ENCODE measurements at places on chromosomes 6 and 20. TPM values are rescaled to one million over a fixed set of nuclear protein-coding genes. Genes with fewer than 3 reads are reported as not detected.

- DNase-seq, result no peak
Measured at GRCh38 chr6:32386040-32386439, 14.3 kb upstream of the TSBP1 start.

The C20orf202 gene
- total RNA-seq, result 1.0 TPM

DNA sequence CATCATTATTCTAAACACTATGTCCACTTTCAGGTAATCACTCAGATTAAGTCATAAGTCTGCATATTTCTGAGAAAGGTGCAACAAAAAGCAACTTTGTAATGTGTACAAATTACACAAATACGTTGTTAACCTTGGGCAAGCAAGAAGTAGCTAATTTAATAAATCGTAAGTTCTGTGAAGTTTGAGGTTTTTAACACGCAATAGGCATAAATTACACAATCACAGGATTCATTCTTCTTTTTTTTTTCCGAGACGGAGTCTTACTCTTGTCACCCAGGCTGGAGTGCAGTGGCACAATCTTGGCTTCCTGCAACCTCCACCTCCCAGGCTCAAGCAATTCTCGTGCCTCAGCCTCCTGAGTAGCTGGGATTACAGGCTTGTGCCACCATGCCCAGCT, 57.2 kb upstream of the F13A1 start:
- no peak for DNase-seq

GRCh38 chr6:27836783-27837624, 75.2 kb downstream of the OR2B2 start:
- DNase-seq, result peak; percentile 95

GRCh38 chr6:84411060-84411629, 183.7 kb upstream of the CEP162 start:
- no peak for DNase-seq

DNA sequence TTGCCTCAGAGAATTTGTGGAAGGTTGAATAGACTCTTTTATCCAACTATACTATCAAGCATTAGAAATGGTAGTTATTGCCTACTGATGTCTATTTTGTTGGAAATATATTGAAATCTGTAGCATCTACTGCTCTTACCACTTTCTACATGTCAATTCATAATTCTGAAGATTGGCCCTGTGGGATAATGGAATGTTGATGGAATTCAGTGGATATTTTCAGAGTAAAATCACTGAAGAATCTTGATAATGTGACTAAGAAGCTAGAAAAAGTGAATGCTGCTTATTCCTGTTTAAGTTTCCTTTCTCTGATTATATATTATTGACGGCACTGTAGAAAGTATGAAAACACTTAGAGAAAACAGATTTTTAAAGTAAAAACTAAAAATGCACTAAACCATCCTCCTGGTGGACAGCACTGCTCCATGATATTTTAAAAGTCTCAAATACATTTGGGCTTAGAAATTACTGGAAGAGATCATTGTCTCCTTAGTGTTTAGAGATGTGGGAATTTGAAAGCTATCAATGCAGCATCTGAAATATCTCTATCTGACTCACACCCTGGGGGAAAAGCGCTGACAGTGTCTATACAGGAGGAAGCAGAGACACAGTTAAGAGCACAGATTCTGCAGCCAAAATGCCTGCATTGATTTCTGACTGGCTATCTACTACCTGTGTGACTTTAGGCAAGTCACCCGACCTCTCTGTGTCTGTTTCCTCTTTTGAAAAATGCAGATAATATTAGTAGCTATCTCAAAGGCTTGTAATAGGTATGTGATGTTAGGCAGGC, 37.9 kb upstream of the RCAN2 start:
- DNase-seq, result no peak

The CPXM1 gene
- total RNA-seq, result 29.1 TPM

The SLC35D3 gene
- 0.09 TPM for total RNA-seq

The CDS2 gene
- total RNA-seq, result 50.8 TPM

- no peak for DNase-seq
Measured at GRCh38 chr20:3316136-3316535, 77.1 kb upstream of the SLC4A11 start.

GRCh38 chr6:72977114-72977513, 248.2 kb downstream of the KHDC1L start:
- peak; percentile 31 for DNase-seq

DNA sequence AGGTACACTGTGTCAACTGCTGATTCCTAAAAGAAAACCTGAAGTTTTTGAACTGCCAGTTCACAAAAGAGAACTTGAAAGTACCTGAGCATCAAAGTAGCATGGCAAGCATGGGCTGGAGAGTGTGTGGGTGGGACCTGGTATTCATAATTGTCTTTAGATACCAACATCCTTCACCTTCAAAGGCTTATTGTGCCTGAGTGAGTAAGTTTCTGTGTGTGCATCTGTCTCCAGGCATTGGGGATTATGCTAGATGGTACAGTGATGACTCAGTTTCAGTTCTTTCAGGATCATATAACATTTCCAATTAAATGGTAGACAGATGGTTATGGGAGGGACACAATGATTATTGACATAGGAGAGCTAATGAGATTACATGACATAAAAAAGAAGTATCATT, 238.5 kb downstream of the ZFAND3 start:
- DNase-seq, result no peak

The RUNX2 gene
- total RNA-seq, result 6.7 TPM

- DNase-seq, result no peak
Measured at GRCh38 chr6:119934816-119935215, 585.3 kb upstream of the MAN1A1 start.

The CCR6 gene
- 0.34 TPM for total RNA-seq

DNA sequence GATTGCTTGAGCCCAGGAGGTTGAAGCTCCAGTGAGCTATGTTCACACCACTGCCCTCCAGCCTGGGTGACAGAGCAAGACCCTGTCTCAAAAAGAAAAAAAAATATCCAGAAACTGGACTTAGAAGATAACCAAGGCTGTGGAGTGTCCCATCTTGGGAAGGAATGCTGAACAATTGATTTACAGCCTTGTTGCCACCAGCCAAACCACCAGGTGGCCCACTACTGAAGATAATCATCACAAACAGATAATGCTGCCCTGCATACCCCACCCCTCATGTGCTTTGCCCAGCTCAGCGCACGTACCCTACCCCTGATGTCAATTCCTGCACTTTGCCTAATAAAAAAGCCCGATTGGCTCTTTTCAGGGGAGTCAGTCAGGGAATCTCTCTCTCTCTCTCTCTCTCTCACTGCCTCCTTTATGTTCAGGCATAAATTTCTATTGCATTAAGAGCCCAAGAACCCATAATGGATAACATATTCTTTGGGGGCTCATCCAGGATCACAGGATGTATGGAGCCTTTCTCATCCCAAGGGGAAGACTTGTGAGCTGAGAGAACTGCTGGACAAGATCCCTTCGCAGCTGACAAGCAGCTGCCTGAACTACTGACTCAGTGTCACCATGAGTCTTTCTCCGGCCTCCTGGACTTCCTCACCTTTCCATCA, 166.4 kb downstream of the CD24 start:
- no peak for DNase-seq

The C20orf141 gene
- not detected for total RNA-seq

GRCh38 chr6:61809004-61809595, 476.9 kb downstream of the KHDRBS2 start:
- peak; percentile 13 for DNase-seq

- DNase-seq, result no peak
Measured at GRCh38 chr6:160394654-160395035, 46.5 kb downstream of the SLC22A3 start.

DNA sequence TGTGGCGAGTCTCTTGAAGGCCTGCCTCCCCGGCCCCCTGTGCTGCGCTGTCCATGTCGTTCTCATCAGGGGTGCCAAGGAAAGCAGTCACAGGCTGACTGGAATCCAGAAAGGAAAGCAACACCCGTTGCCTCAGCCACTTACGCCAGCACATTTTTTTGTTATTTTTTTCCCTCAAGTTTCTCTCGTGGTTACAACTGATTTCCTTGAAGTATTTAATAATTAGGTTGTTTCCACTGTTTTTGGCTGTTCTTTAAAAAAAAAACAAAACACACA, 17.9 kb upstream of the SLC22A1 start:
- DNase-seq, result no peak

- no peak for DNase-seq
Measured at GRCh38 chr6:6328451-6328850, 8.0 kb upstream of the F13A1 start.

DNA sequence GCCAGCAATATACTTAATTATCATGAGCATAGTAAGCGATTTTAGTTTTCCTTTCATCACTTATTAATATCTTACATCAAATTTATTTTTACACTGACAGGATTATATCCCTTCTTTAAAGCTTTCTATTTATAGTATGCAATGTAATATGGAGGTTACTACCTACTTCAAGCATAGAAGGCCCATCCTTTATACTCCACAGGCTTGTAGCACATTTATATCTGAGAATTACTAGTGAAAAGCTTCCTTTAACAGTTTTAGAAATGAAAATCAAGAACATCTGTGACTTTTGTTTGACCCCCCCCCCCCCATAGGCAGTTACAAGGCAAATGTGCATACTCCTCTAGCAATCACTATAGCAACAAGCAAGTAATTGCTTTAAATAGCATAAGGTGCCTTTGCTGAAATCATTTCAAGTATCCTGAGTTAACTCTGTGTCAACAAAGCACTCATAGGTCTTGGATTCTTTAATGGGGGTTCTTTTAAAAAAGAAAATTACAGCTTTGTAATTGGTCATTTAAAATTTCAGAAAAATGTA, 917.7 kb downstream of the PHF3 start:
- peak; percentile 12 for DNase-seq

DNA sequence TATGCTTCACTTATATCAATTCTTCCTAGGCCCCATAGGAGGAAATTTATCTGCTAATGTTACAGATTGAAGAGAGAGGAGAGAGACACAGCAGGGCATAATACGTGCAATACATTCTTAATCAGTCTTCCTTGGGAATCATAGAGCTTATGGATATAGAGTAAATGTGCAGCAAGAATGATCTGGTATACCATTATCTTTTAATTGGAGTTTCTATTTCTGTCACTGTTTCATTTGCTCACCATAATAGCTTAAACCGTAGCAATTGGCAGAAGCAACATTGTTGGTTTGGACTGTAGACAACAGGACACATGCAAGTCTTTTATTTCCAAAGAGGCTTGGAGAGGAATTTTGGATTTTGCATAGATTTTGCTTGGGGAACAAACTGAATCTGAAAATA, 68.1 kb upstream of the PCSK2 start:
- DNase-seq, result no peak

DNA sequence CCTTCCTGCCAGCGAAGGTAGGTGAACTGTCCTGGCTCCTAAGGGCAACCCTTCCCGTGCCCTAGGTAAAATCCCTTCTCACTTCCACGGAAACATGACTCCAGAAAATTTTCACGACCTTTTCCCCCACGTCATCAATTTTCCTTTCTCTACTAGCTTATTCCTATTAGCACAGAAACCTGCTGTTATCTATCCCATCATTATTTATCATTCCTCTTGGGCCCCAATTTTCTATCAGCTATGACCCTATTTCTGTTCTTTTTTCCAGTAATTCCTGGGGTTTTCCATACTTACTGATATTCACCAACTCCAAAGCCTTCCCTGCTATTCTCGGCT, 23.8 kb upstream of the GCM1 start:
- DNase-seq, result no peak

The RHAG gene
- total RNA-seq, result 5.7 TPM

GRCh38 chr20:3901028-3901705, 12.0 kb downstream of the PANK2 start:
- DNase-seq, result no peak

GRCh38 chr6:89375427-89376267, 23.1 kb upstream of the UBE2J1 start:
- peak; percentile 64 for DNase-seq

GRCh38 chr6:100946711-100947110, 65.6 kb upstream of the ASCC3 start:
- no peak for DNase-seq

GRCh38 chr6:52251113-52251512, 6.8 kb upstream of the IL17F start:
- DNase-seq, result no peak

The GRM1 gene
- 0.09 TPM for total RNA-seq

DNA sequence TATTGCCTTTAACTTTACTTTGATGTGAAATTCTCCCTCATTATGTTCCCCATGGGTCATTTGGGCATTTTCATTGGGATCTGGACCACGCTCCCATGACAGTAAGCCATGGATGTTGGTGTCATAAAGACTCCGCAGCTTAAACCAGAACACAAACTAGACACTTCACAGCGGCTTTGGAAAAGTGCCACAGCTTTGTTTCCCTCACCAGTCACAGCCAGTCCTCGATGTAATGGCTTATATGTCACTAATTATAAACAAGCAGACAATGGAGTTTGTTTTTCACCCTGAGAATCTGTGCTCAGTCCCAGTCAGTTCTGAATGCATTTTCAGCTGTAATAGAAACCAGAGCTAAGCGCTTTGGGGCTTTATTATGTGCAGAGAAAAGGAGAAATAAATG, 23.2 kb upstream of the DAAM2 start:
- DNase-seq, result peak; percentile 61

Data from lung (tissue), 17 donors.